Kidney epithelial cell (primary cell): ENCODE measurements at places on chromosomes 16 and 17. TPM values are rescaled to one million over a fixed set of nuclear protein-coding genes. Genes with fewer than 3 reads are reported as not detected.

KRTAP3-2 gene
- total RNA-seq, result not detected in 2 replicates

ITGAL gene
- total RNA-seq, result 0.04 TPM in 1 of 2 replicates, not detected in the other

APOBR gene
- 0.21 TPM in 2 replicates for total RNA-seq

IGFALS gene
- total RNA-seq, result 0.48 TPM in 1 of 2 replicates, not detected in the other

CLEC18A gene
- 11.6 and 18.9 TPM in 2 replicates for total RNA-seq

COL1A1 gene
- 139 and 176 TPM in 2 replicates for total RNA-seq

PDILT gene
- total RNA-seq, result not detected in 2 replicates

AOC3 gene
- 0.08 and 0.55 TPM in 2 replicates for total RNA-seq

SOX8 gene
- 0.71 and 1.3 TPM in 2 replicates for total RNA-seq

ZACN gene
- not detected in 2 replicates for total RNA-seq

GNG13 gene
- total RNA-seq, result not detected in 2 replicates

DNA sequence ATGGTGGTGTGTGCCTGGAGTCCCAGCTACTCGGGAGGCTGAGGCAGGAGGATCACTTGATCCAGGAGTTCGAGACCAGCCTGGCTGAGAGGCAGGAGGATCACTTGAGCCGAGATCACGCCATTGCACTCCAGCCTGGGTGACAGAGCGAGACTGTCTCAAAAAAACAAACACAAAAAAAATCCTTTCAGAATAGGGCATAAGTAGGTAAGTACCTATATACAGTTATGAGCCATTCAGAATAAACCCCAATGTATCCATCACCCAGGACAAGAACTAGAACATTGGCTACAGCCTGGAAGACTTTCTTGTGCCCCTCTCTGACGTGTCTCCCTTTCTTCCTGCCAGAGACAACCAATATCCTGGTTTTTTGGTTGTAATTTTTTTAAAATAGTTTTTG, 54.3 kb downstream of the CYB5B start:
- DNase-seq, result no peak

- DNase-seq, result no peak
These were observed 11.7 kb upstream of the ZNF594 start for GRCh38 chr17:5203178-5203907.

DNA sequence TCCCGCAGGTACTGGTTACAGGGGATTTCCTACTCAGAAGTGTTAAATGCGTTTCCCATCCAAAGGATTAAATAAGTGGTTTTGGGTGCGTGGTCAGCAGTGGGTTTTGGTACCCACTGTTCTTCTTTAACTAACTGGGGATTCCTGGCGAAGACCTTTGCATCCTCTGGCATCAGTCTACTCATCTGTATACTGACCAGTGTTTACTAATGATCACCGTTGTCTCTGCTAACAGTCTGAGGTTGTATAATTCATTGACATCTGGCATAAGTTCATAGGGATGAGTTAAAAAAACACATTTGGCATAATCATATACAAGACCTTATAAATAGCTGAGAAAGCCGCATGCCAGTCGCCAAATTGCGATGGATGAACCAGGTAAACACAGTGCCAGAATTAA, 339.1 kb downstream of the PMP22 start:
- DNase-seq, result no peak

- no peak for DNase-seq
These were observed 266.4 kb downstream of the CBLN1 start for GRCh38 chr16:49015225-49015592.

DNA sequence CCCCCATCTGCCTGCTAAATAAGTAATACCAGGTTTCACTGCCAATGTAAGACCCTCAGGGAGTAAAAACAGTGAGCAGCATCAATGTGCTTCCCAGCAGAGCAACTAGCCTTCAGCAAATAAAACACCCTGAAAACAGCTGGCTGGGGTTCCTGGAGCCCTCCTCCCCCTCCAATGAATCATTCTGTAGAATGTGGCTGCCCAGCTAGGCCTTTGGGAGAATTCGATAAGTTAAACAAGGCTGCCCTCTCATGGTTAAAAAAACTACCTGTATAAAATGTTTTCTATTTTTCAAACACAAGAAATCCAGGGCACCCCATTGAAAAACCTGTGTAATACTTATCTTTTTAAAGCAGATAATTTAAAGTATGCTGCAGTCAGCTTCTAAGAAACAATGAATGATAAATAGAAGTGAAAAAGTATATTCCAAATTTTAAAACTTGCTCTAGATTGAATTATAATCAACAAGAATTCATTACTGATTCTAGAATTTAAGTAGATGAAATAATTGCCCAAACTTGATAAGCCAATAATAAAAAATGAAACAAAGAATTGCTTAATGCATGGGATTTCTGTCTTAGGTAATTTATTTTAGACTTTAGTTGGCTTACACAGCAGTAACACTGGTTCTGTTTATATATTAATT, 9.4 kb upstream of the TOM1L1 start:
- DNase-seq, result no peak

GRCh38 chr17:37745801-37746426, 1.1 kb upstream of the HNF1B start:
- DNase-seq, result no peak

- no peak for DNase-seq
These were observed 10.7 kb downstream of the CYBC1 start for GRCh38 chr17:82439829-82440365.

DNA sequence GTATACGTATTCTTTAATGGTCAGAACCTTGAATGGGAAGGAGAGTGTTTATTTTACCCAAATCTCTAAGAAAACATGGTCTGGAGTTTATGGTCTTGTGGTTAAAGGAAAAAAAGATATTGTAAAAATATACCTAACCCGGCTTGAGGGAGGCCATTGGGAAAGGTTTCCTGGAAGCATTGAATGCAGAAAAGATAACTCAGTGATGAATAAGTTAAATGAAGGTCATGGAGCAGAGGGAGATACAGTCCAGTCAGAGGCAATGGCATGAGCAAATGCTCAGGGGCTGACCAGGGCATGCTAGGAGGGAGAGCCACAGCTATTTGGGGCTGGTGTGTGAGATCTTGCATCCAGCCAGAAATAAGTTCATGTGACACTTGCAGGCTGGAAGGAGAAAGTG, 430.4 kb upstream of the CDH5 start:
- no peak for DNase-seq

DNA sequence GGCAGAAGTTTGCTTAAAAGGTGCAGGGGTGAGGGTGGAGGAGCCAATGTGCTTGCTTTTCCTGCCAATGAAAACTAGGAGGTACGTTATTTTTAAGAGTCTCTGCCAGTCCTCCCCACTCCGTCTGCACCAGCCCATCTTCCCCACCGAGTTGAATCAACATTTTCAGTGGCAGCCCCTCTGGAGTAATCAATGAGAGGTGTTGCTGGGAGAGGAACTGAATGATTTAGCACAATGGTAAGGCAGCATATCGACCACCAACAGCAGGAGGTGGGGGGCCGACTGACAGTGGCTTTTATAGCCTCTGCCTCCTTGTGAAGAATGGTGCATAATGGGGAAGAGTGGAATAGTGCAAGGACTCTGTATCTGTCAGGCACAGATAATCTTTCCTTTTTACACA, 1465.0 kb upstream of the GOT2 start:
- DNase-seq, result no peak

DNA sequence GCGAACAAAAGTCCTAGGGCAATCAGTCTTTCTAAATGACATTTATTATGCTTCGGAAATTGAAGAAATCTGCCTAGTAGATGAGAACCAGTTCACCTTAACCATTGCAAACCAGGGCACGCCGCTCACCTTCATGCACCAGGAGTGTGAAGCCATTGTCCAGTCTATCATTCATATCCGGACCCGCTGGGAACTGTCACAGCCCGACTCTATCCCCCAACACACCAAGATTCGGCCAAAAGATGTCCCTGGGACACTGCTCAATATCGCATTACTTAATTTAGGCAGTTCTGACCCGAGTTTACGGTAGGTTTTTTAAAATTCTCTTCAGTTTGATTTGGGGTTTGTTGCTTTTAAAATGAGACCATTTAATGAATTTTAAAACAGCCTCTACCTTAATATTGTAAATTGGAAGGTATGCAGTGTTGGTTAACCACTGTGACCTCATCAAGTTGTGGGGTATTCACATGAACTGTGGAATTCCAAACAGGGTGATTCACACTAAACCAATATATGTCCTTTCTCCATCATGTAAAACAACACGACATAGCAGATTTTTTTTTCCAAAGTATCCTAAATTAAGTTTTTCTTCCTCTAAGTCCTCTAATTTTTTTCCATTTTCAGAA, 6.2 kb upstream of the EVI2A start:
- peak; percentile 82 for DNase-seq

DNA sequence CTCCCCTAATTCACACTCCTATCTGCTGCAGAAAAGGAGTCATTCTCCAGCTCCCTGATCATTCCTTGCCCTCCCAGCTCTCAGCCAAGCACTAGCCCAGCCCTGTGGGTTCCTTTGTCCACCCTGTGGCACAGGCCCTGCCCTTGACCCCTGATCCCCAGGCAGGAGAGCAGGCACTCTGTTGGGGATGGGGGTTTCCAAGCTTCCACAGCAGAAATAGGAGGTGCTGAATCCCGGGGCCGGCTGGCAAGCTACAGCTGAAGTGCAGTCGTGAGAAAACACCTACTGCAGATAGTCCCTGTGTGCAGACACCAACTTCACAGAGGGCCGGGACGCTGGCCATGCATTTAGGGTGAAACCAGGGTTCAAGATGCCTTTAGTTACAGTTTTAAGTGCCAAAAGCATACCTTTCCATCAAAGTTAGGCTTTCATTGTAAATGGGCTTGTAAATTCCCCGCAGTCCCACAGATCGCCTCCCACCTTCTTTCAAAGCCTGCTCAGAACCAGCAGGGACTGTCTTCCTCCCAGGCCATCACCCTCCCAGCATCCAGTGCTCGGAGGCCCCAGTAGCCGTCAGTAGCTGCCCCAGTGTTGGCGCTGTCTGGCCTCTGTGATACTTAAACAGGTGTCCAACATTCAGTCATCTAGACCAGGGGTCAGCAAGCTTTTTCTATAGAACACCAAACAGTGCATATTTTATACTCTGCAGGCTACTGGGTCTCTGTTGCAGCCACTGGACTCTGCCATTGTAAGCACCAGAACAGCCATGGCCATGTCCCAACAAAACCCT, 10.6 kb downstream of the CPSF4L start:
- DNase-seq, result no peak

GRCh38 chr17:80843741-80844156, 147.9 kb upstream of the CHMP6 start:
- DNase-seq, result no peak

DNA sequence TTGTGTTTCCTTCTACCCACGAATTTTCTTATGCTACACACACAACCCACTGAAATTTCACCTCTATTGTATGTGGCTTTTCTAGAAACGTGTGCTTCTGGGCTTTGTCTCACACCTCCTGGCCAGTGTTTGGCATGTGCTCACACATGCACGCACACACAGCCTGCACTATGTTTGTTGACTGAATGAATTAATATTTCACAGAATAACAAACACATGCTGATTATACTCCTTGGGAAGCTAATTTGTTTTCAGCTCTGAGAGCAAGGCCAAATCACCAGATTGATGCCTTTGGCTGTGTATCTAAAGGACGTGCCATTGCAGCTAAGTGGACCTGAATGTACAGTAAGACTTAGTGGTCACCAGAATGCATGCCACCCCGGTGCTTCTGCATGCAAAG, 210.7 kb downstream of the WWOX start:
- DNase-seq, result no peak

- DNase-seq, result no peak
These were observed 22.7 kb downstream of the NQO1 start for GRCh38 chr16:69703638-69704037.

GRCh38 chr17:13546851-13547250, 54.9 kb downstream of the HS3ST3A1 start:
- DNase-seq, result no peak

DNA sequence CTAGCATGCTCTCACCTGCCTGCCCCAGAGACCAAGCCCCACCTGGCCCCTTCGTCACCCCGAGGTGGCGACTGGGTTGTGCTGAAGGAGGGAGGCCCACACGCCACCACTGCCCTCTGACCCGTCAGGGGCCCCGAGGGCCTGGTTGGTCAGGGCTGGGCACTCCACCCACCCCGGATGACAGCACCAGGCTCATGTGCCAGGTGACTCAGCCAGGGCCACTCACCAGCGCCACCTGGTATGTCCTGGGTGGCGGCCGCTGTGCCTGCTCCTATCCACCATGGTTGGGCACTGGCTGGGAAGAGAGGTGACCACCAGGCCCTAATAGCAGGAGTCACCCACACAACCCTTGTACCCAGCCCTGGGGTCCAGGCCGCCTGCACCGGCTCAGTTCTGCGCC, 68.9 kb downstream of the JPH3 start:
- no peak for DNase-seq

GRCh38 chr16:81484908-81485624, 40.5 kb downstream of the CMIP start:
- DNase-seq, result no peak

- DNase-seq, result no peak
These were observed 32.6 kb upstream of the ZNF469 start for GRCh38 chr16:88349903-88350900.

- no peak for DNase-seq
These were observed 22.1 kb downstream of the ZFHX3 start for GRCh38 chr16:73025856-73026210.

DNA sequence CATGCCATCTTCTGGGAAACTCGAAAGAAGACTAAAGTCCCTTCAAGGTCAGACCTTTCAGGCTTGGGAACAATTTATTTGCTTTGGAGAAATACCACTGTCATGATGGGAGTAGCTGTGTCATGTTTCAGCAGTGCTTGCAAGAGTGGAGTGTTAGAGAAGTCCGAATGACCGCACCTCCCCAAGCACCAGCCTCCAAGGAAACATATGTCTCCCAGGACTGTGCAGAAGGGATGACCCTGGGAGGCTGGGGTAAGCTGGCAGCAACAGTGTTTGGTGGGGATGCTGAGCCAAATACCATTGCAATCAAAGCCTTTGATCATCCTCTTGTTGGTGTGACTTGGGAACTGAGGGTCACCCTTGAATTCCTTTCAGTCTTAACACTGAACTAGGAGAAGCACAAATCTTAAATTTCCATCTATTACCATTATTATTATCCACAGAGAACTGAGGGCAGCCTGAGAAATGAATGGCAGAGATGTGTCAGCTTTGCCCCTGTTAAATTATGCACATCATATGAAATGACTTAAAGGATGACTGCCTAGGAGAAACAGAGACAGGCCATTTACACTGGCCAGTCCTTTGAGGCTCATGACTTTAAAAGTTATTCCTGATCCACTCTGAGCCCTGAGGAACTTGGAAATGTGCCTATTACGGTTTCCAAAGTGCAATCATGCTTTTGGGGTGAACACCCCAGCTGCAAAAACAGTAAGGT, 244.9 kb downstream of the CA10 start:
- no peak for DNase-seq

- peak; percentile 93 for DNase-seq
These were observed 3.9 kb upstream of the C17orf99 start for GRCh38 chr17:78142119-78142861.

- DNase-seq, result no peak
These were observed 962 bp downstream of the CSHL1 start for GRCh38 chr17:63910096-63910495.

- DNase-seq, result no peak
These were observed 38.5 kb downstream of the USP22 start for GRCh38 chr17:21004016-21004930.

- DNase-seq, result no peak
These were observed 251.2 kb upstream of the ELAC2 start for GRCh38 chr17:13268791-13269595.

- no peak for DNase-seq
These were observed 2.7 kb upstream of the PABPN1L start for GRCh38 chr16:88868974-88869672.

GRCh38 chr16:57231821-57232350, 13.2 kb upstream of the ARL2BP start:
- DNase-seq, result no peak

GRCh38 chr17:75755990-75756389, 9.0 kb downstream of the GALK1 start:
- no peak for DNase-seq
